ENCODE measurements at places on chromosomes 1 and 21. TPM values are rescaled to one million over a fixed set of nuclear protein-coding genes. Genes with fewer than 3 reads are reported as not detected.

DNA sequence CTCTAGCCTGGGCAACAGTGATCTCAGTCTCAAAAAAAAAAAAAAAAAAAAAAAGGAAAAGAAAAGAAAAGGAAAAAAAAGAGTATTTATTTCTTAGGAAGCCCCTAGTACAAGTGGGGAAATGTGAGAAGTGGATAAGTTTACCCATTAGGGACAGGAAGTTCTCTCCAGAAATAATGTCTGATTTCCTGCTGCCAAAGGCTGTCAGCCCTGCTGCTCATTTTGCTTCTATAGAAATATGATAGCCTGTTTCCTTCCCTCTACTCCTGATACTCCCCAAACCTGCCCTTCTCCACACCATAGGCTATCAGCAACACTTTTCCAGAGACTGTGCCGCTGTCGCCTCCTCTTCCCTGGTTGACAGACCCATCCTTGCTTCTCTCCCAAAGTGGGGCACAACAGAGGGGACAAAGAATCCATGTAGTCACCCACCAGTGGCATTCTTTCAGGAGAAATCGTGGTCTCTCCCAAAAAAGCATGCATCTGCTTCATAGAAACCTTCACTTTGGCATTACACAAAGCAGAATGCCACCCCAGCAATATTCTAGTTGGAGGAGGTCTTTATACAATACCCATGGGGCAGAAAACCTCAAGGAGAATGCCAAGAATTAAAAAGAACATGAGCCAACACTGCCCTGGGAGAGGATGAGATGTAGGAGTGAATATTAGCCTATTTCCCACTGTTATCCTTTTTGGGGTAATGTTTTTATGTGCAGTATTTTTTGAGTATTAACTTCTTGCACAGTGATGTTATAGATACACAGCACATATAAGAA, 166.3 kb upstream of the NR5A2 start:
- H3K27me3 ChIP-seq: peaks cover 2% of the 10 kb centered on the region
- no peak overlapping the region for H3K27ac ChIP-seq
- DNase-seq: no peak
- H3K4me3 ChIP-seq: no peak overlapping the region

DNA sequence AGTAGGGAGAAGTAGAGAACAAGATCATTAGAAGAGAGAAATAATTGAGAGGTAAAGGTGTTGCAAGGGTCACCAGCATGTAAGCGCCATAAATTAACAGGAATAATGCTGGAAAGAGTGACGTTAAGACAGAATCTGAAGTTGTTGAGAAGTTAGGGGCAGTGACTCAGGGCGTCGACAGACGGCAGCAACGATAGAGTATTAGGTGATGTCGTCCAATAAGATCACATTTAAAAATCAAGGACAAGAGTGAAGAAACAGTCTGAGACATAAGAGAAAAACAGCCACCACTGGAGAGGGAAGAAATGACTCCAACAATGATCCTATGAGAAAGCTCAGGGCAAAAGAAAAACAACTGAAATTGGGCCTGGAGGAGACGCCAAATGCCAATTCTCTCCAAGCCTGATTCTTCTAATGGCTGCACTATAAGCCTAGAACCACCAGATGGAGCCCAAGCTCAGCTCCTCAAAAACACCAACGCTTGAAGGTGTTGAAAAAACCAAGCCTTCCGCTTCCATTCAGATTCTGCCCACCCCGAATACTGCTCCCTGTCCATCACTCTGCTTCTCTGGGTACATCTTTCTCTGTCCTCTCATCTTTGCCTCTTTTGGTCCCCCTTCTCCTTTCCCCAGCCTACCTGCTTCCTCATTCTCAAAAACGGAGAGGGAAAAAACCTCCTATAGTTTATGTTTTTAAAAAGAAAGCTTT, 70.0 kb downstream of the LUZP1 start:
- peaks cover 5% of the 10 kb centered on the region for H3K36me3 ChIP-seq
- H3K4me1 ChIP-seq: peaks cover 25% of the 10 kb centered on the region
- peak; percentile 80 for DNase-seq
- peak overlapping the region; percentile 16 for H3K4me3 ChIP-seq
- no peaks in the 10 kb centered on the region for H3K27me3 ChIP-seq
- H3K27ac ChIP-seq: no peak overlapping the region

GRCh38 chr1:93552741-93553455, 105.0 kb downstream of the FNBP1L start:
- H3K4me1 ChIP-seq: no peaks in the 10 kb centered on the region
- no peak for DNase-seq
- H3K27me3 ChIP-seq: peaks cover 5% of the 10 kb centered on the region
- H3K36me3 ChIP-seq: no peaks in the 10 kb centered on the region
- no peak overlapping the region for H3K4me3 ChIP-seq
- H3K27ac ChIP-seq: no peak overlapping the region

DNA sequence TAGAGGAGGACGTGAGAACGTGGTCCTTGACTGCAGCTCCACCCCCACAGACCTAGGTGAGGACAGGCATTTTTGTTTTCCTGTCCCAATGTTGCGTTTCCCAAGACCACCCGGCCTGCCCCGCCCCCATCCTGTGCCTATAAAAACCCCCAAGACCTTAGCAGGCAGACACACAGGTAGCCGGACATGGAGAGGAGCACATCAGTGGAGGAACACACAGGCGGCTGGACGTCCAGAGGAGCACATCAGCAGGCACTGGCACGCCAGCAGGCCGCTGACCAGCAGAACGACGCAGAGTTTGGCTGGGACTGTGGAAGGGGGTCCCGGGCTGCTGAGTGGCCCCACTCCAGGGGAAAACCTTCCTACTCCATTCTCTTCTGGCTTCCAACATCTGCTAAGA, 12.7 kb upstream of the HMGCL start:
- H3K27ac ChIP-seq: no peak overlapping the region
- DNase-seq: peak; percentile 29
- H3K4me1 ChIP-seq: peaks cover 11% of the 10 kb centered on the region

- no peak overlapping the region for H3K4me3 ChIP-seq
- H3K27ac ChIP-seq: no peak overlapping the region
- no peak for DNase-seq
- no peaks in the 10 kb centered on the region for H3K4me1 ChIP-seq
- no peaks in the 10 kb centered on the region for H3K27me3 ChIP-seq
Measured at GRCh38 chr1:202501281-202501680, 152.8 kb downstream of the PPP1R12B start.

DNA sequence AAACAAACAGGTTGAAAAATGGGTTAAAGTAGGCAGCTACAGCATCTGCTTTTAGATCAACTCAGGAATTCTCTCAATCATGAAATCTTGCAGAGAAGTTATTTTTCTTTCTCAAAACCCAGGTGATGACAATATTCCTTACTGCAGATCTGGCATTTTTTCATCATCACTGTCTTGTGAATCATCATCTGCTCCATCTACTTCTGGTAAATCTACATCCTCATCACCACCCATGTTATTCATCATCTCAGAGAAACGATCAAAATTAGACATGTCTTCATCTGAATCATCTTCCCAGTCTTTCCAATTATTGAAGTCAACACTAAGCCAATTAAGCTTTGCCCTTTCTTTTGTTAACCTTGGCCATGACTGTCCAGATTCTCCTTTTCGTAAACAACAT, 21.8 kb downstream of the GBP2 start:
- DNase-seq: no peak
- H3K4me1 ChIP-seq: no peaks in the 10 kb centered on the region

The SLFNL1 gene
- total RNA-seq: 0.30 TPM

The WNT9A gene
- 0.20 TPM for total RNA-seq

The IFNGR2 gene
- 10.2 TPM for total RNA-seq

The HEYL gene
- total RNA-seq: 0.25 TPM

The TSACC gene
- total RNA-seq: not detected

Data from CD4-positive, CD25-positive, alpha-beta regulatory T cell (primary cell).